T1000 (cell line): ENCODE measurements at places on chromosomes 3 and 15.
A peak's percentile ranks its signal among the peaks of the same experiment; 100 is the strongest.

GRCh38 chr15:31215490-31216214, 111.0 kb upstream of the KLF13 start:
- peak; percentile 42 for DNase-seq

- no peak for DNase-seq
These were observed 33.8 kb upstream of the EPHB1 start for GRCh38 chr3:134761213-134761612.

- DNase-seq: no peak
These were observed 69.5 kb downstream of the HERC1 start for GRCh38 chr15:63764124-63764803.

DNA sequence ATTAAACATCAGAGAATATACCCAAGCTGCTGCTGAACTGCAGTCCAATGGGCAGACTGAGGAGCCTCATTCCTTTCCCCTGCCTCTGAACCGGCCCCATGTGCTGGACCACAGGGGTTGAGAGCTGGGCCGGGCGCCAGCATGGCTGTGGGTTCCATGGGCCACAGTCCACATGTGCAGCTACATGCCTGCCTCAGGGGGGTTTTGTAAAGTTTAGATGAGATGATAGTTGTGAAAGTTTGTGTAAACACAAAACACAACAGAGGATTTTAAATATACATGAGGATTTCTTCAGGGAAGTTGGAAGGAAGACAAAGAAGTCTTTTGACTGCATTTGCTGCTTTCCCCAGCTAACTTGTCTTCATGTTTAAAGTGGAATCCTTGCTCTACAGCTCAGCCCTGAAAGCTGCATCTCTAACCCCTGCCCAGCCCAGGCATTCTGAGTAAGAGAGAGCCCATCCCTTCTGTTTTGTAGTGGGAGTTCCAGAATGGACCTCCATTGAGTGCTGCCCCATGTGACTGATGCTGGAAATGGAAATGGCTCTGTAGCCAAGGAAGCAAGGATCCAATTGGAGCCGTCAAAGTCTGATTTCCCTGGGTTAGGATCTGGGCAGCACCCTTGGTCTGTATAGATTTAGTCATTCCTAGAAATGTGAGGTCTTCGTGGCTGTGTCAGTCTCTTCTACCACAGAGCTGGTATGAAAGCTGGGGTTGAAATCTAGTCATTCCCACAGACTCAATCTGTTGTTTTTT, 17.5 kb downstream of the SLC12A8 start:
- no peak for DNase-seq

- DNase-seq: no peak
These were observed 66.4 kb upstream of the NUDT16 start for GRCh38 chr3:131315162-131315561.

DNA sequence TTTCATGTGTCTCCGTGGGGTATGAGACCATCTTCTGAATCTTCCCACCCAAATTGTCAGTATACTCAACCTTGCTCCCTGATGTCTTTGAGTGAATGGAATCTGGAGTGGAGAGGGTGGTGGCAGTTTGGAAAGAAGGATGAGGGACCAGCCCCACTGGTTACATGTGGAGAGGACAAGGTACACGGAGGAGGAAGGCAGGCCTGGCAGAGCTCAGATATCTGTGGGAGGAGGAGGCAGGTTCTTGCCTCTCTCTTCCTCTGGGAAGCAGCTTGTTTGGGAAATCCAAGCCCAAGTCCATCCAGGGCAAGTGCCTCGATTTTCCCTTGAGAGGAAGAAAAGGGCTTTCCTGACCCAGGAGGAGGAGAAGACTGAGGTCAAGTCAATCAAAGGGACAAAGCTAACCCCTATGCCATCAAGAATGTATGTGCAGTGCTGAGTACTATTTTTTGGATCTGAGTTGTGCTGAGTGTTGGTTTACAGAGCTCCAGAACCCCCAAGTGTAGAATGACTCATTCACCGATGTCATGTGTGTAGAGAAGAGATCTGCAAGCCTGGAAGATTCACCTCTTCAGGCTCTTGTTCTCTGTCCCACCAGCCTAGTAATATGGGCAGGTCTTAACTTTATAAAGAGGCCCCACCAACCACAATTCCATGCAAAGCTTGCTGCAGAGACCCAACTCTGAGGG, 19.8 kb upstream of the LOXL1 start:
- DNase-seq: no peak

DNA sequence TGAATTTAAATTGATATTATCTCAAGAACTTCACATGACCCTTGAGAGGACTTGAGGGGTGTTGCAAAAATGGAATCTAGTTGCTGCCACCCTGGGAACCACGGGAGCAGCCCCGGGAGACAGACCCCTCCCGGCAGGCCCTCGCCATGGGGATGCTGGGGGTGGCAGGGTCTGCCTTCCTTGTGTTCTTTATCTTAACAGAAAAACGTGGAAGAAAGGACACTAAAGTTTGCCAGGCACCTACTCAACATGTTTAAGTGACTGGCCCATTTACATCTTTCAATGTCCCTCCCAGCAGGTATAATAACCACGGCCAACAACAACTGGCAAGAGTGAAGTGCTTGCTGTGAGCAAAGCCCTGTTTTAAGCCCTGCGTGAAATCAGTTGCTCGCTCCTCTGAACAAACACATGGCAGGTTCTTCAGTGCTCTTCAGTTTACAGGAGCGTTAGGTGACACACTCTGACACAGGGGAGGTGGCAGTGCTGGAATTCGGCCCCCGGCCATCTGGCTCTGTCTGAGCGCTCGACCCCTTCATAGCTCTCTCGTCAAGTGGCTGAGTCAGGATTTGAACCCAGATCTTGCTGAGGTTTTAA, 112.5 kb downstream of the ASB7 start:
- no peak for DNase-seq

DNA sequence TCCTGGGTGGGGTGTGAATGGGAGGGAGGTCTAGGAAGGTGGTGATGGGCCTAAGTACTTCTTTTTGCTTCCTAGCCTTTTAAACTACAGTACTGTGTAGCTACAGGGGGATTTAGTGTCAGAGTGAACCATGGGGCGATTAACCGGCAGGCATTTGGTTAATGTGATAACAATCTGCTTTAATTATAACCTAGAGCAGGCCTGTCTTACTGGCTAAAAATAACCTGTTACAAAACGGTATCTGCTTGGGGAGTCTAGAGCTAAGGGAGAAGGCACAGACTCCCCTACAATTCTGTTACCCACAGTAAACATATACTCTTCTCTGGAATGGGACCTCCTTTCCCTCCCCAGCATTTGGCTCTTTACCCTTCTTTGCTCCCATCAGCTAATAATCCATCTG, 85.4 kb downstream of the RBPMS2 start:
- DNase-seq: no peak

DNA sequence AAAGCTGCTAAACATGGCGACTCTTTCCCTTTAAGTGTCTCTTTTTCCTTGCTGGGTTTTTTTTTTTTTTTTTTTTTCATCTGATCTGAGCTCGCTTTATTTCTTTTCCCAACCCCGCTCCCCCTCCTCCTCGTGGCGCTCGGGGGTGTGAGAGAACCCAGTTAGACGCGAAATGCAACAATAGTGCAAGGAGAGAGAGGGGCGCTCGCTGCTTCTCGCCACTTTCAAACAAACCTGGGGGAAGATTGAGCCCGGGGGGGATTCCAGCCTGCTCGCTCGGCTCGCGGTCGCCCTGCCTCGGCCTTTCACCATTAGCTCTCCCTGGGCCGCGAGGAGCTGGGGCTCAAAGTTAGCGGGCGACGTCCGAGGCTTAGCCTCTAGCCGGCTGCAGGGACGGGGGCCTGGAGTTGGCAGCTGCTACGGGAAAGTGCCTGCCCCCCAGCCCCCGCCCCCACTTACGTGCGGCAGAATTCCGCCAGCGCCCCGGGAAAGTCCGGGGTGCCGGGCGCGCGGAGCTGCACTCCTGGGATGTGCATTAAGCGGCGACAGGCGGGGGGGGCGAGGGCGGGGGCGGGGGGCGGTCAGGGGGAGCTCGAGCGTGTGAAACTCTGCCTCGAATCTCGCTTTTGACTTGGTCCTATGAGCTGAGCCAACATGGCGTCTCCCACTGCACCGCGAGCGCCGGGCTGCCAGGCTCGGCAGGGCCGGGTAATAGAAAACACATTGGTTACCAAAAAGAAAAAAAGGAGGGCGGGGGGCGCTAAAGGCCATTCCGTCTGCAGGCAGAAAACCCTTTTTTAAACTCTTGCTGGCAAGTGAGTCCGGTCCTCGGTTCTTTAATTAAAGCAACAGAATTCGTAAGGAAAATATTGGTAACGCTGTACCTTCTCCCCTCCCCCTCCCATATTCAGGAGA, 10.4 kb downstream of the NR2F2 start:
- peak; percentile 39 for DNase-seq

- no peak for DNase-seq
These were observed 4.6 kb downstream of the CHRNB4 start for GRCh38 chr15:78636378-78636859.

DNA sequence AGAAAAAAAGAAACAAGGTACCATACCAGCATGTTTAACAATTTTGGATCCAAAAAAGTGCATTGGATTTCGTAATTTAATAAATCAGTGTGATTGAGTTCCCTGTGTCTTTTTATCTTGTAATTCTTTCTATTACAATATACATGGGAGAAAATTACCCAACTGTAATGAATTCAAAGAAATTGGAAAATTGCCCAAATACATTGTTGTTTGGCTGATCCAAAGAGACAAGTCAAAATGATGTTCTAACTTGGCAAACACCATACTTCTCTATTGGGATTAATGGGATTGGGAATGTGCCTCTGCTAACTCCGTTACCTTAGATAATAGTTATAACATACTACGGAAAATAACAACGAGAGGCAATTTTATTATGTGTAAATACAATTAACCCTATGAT, 1097.1 kb downstream of the ROBO1 start:
- DNase-seq: no peak

DNA sequence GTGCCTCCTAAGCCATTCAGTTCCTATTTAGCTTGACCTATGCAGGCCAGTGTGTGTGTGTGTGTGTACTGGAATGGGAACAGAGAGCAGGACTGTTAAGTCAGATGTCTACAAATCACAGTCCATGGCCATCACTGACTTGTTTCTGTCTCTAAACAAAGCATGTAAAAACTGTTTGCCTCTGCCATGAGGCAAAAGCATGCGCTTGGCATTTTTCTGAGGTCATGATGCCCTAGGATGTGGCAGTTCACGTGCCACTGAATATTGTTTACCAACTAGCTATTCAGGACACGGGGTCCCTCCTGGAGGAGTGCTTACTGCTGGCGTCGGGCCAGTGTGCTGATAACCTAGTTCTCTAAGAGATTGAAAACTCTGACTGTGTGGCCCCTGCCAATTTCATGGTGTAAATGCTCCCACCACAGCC, 8.2 kb upstream of the ATP13A3 start:
- no peak for DNase-seq
